A172 (cell line): ENCODE measurements at places on chromosomes 5 and 9.

- peak; percentile 63 for DNase-seq
Measured at GRCh38 chr9:112097712-112098688, 77.1 kb downstream of the SUSD1 start.

GRCh38 chr5:98772415-98773213 lies 849 bp upstream of the RGMB start:
- DNase-seq, result no peak

- peak; percentile 86 for DNase-seq
Measured at GRCh38 chr9:110370315-110370714, 32.7 kb upstream of the TXNDC8 start.

DNA sequence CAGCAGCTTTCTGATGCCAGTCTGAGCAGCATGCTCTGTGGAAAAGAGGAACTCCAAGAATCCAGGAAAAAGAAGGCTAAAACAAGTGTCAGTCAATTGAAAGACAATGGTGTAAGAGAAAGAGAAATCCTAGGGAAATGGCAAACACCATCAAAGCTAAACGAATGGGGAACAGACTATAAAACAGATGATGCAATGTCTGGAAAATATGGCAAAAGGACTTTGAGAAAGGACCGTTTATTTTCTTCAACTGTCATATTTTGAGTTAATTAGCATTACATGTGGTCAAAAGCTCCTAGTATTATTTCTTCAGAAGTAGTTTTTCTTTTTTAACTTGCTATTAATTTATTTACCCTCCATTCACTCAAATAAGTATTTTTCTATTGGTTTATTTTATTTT lies 465.2 kb downstream of the LRRC70 start:
- no peak for DNase-seq

GRCh38 chr5:156474251-156474650 lies 147.3 kb downstream of the SGCD start:
- no peak for DNase-seq

- no peak for DNase-seq
Measured at GRCh38 chr5:169542811-169543210, 40.8 kb upstream of the SPDL1 start.

DNA sequence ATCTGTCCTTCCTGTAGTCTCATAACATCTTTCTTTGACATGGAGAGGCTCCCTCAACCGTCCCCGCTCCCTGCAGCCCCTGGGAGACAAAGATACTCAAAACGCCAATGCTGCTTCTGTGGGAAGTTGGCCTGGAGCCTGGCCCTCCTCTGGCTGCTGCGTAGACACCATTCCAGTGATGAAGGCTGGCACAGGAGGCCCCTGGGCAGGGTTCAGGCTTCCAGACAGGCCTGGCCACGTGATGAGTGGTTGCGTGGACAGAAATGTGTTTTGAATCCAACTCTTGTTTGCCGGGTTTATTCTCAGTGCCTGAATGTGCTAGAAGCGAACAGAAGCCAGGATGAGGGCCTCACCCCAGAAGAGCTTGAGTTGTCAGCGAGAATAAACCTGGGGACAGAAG lies 43.2 kb upstream of the NKX2-5 start:
- no peak for DNase-seq

GRCh38 chr9:30775236-30775635 lies 1609.2 kb upstream of the ACO1 start:
- no peak for DNase-seq

GRCh38 chr5:76500633-76501393 lies 97.7 kb downstream of the IQGAP2 start:
- peak; percentile 21 for DNase-seq

DNA sequence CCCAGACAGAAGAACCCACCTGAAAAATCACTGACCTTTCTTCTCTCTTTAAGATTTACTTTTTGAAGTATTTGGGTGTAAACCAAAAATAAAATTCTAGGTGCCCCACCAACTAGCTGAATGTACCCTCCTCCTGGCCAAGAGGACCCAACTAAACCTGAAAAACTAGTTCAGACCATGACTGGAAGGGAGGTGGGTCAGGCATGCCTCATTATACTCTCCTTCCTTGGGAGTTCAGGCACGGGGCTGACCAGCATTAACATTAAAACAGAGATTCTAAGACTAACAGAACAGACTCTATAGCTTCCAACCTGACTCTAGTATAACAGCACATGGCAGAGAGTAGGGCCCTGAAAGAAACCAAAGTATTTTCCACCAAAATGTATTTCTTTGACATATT lies 61.4 kb downstream of the CERT1 start:
- DNase-seq, result no peak

DNA sequence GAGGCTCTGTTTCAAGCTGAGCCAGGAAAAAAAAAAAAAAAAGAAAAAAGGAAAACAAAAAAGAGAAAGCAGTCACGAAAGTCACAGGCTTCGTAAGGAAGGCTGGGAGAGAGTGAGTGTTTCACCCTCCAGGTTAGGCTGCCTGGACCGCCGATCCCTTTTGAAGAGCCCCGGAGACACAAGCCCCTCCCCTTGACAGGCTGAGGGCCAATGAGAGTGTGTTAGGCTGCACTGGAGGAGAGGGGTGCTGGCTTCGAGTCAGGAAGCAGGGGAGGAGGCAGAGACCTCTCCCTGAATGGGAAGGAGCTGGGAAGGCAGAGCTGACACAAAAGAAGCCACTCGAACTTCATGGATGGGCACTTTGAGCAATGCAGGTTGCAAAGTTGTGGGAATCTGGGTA lies at the start of gene NMUR2:
TSS of gene NMUR2 (minus strand) at position 135 of the 400 bp plus-strand sequence. CDS start 166 bp downstream, outside the sequence.
- DNase-seq, result peak; percentile 5

DNA sequence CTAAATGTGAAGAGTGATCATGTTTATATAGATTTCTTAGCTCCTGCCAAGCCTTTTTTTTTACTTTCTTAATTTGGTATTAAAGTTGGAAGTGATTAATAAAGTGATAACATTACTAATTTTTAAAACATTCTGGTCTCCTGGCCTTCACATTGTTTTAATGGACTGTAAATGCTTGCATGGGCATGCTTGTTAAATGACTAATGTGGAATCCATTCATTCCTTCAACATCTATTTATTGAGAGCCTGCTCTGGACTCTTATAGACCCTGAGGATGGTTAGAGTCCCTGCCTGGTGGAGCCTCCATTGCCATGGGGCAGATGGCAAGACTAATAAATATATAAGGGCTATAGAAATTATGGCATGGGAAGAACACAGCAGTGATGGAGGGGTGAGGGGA lies 103.5 kb downstream of the NTRK2 start:
- DNase-seq, result no peak

- no peak for DNase-seq
Measured at GRCh38 chr5:50663636-50664035, 2.8 kb upstream of the PARP8 start.

GRCh38 chr5:179699616-179700237 lies 960 bp downstream of the CANX start:
- DNase-seq, result peak; percentile 38

DNA sequence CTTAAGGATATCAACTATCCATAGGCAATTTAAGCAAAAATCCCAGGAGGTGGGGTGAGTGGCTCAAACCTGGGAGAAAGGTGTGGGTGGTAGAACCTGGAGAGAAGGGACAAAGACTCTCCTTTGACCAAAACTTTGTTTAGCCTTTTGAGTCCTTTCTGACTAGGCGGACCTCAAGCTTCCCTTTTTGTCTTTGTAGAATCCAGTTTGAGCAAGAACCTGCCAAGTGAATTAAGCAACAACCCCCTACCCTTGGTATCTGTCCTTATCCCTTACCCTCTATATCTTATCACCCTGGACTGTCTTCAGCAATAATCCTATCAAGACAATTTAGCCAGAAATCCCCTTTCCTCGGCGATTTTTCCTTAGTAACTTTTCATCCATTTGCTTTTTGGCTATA lies 53.5 kb upstream of the SLC28A3 start:
- DNase-seq, result no peak

- peak; percentile 26 for DNase-seq
Measured at GRCh38 chr9:6646293-6646636, 736 bp upstream of the GLDC start.

- peak; percentile 34 for DNase-seq
Measured at GRCh38 chr9:80157561-80157983, 585.8 kb downstream of the TLE4 start.

- DNase-seq, result no peak
Measured at GRCh38 chr5:159935946-159936345, 19.7 kb downstream of the ADRA1B start.

DNA sequence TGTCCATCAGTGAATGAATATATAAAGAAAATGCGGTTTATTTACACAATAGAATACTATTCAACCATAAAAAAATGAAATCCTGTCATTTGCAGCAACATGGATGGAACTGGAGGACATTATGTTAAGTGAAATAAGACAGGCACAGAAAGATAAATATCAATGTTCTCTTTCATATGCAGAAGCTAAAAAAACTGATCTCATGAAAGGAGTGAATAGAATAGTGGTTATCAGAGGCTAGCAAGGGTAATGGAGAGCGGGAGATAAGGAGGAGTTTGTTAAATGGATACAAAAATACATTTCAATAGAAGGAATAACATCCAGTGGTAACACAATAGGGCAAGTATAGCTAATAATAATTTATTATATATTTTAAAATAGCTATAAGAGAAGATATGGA lies 65.0 kb downstream of the AGTPBP1 start:
- no peak for DNase-seq

GRCh38 chr9:34413231-34413852 lies 36.6 kb upstream of the MYORG start:
- peak; percentile 43 for DNase-seq

DNA sequence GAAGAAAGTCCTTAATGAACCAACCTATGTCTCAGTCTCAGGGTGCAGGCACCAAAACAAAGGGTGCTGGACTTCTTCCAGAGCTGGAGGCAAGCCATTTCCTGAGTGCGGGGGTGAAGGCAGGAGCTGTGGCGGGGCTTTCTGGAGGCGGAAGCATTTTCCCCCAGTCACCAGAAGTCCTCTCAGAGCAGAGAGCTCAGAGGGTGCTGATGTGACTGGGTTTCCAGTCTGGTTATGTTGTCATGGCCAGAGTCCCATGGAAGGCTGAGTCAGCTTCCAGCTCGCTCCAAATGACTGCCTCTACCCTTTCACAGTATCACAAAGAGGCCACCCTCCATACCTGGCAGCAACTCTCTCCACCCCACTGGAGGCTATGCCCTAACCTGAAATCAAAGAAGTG lies 86.0 kb downstream of the TRPC7 start:
- DNase-seq, result peak; percentile 10

GRCh38 chr5:149285153-149285552 lies 13.5 kb downstream of the AFAP1L1 start:
- no peak for DNase-seq

- DNase-seq, result no peak
Measured at GRCh38 chr5:159018855-159019254, 80.9 kb downstream of the EBF1 start.

DNA sequence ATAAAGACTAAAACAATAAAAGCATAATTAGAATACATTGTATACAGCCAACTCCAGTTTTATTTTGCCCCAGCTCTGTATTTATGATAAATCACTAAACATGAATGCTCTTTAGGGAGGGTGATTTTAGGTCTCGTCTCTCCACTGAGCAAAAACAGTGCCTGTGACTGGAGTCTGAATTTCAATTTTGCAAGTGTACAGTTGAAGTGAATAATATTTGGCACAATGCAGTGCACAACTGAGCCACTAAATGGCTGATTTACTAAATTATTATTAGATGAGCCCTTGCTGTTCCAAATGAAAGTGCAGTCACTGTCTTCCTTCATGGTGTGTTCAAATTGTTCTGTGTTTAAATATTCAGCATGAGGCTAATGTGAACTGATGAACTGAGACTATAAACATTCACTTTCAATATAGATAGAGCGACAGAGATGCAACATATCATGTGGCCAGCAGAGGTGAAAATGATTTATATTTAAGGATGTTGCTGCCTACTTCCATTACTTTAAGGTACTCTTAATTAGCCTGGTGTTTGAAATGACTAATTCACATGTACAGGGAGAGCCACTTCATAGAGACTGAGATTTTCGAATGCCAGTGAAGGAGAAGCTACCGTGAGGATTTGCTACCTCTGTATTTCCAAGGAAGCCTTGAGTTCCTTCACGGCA lies 375.1 kb downstream of the EBF1 start:
- no peak for DNase-seq

- no peak for DNase-seq
Measured at GRCh38 chr9:121736934-121737462, 85.6 kb downstream of the DAB2IP start.

- DNase-seq, result no peak
Measured at GRCh38 chr9:8855046-8855445, 1055.5 kb upstream of the DMAC1 start.

DNA sequence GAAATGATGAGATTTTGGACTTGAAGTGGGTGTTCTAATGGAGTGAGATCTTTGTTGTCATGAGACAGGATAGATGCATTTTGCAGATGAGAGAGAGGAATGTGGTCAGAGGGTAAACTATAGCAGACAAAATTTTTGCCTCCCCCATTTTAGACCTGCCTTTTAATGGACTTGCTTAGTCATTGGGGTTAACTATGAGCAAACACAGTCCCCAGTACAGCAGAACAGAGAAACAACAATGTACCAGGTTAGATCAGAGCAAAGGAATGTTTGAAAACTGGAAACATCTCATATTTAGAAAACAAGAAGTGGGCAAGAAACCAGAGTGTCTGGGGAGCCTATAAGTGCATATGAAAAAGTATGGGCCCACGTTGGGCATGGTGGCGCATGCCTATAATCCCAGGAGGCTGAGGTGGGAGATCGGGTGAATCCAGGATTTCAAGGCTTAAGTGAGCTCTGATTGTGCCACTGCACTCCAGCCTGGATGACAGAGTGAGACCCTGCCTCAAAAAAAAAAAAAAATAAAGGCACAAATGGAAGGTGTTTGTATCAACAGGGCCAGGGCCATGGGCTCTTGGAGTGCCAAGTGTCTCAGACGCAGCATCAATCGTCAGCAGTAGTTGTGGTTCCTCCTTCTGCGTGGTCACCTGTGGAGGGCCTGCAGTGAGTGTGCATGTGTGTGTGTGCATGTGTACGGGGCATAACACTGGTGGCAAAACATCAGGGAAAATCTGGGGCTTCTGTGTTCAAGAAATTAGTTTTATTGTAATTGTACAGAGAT lies 214.4 kb upstream of the S1PR3 start:
- DNase-seq, result peak; percentile 87

- peak; percentile 75 for DNase-seq
Measured at GRCh38 chr9:124660341-124660801, 110.7 kb downstream of the NR6A1 start.

DNA sequence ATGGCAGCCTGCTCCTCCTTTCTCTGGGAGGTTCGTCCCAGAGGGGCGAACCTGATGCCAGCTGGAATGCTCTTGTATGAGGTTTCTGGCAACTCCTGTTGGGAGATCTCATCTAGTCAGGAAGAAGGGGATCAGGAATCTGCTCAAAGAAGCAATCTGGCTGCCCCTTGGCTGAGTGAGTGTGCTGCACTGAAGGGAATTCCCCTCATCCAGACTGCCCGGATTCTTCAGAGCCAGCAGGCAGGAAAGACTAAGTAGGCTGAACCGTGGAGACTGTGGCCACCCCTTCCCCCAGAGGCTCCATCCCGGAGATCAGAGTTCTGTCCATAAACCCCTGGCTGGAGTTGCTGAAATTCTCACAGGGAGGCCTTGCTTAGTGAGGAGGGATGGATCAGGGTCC lies 476.0 kb downstream of the CSNK1G3 start:
- DNase-seq, result no peak

DNA sequence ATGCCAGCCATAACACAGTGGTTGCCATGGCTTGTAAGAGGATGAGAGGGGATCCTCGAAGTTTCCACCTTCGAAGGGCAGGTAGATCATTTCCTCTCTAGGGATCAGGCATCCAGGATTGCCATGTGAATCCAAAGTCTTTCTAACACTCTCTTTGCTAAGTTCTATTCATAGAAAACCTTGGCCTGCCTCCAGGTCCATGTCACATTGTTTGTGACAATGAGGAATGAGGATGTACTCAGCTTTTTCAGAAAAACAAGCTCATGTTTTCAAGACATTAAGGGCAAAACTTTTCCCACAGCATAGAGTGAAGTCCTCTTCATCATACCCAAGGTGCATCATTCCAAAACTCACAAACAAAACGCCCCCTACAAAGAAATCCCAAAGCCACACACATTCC lies 19.6 kb downstream of the ESM1 start:
- DNase-seq, result no peak
